ENCODE measurements at places on chromosomes 1 and 21. TPM values are rescaled to one million over a fixed set of nuclear protein-coding genes. Genes with fewer than 3 reads are reported as not detected.

- no peaks in the 10 kb centered on the region for H3K27me3 ChIP-seq
- H3K4me3 ChIP-seq: no peak overlapping the region
- no peaks in the 10 kb centered on the region for H3K36me3 ChIP-seq
These were observed 1797.4 kb downstream of the NCAM2 start for GRCh38 chr21:22795644-22796043.

LRRN2 gene
- total RNA-seq: not detected

GRCh38 chr1:75745276-75745675, 20.8 kb downstream of the ACADM start:
- H3K4me3 ChIP-seq: no peak overlapping the region
- no peaks in the 10 kb centered on the region for H3K4me1 ChIP-seq
- peaks cover 30% of the 10 kb centered on the region for H3K36me3 ChIP-seq
- H3K27me3 ChIP-seq: no peaks in the 10 kb centered on the region
- no peak overlapping the region for H3K27ac ChIP-seq

DNA sequence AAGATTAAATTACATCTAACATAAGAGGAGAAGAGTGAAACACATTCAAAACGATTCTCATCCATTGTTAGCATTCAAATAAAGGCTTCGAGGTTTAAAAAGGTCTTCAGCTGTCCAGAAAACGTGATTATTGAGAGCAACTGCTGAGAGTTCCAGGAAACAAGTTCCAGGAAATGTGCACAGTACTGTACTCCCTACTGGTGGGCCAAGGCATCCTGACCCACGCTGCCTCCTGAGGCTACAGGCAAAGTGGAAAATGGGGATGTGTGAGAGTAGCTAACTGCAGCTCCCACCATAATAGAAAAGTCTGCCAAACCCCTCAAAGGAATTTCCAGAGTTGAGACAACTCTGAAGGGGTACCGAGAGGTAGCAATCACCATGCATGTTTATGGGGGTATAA, 2.0 kb downstream of the VAV3 start:
- peaks cover 23% of the 10 kb centered on the region for H3K4me1 ChIP-seq
- H3K27me3 ChIP-seq: no peaks in the 10 kb centered on the region
- H3K4me3 ChIP-seq: peak overlapping the region; percentile 84

DNA sequence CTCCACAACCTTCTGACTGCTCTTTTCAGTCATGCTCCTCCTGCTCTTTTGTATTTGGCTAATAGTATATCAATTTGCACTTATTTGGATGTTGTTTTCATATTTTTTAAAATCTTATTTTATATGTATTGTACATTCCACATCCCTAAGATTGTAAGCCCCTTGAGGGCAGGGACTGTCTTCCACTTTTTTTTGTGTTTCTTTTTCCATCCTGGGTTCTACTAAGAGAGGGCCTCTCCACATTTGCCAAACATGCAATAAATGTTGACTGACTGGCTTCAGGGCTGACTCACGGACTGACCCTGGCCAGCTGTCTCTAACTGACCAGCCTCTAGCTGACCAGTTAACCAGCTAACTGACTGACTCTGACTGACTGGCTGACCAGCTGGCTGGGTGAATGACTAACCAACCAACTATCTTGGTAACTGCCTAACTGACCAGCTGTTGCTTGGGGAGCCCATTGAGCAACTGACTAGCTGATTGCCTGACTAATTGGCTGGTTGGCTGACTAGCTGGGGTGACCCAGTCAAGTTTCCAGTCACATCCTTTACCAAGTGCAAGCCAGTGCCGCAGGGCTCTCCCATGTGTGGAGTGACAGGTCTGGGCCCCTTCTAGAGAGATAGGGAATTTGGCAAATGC, 16.1 kb downstream of the CSF1 start:
- DNase-seq: no peak
- peaks cover 59% of the 10 kb centered on the region for H3K36me3 ChIP-seq
- no peaks in the 10 kb centered on the region for H3K4me1 ChIP-seq
- H3K27ac ChIP-seq: no peak overlapping the region

- H3K27ac ChIP-seq: no peak overlapping the region
- no peaks in the 10 kb centered on the region for H3K4me1 ChIP-seq
- no peak overlapping the region for H3K4me3 ChIP-seq
- peaks cover 16% of the 10 kb centered on the region for H3K27me3 ChIP-seq
These were observed 340.2 kb upstream of the NR5A2 start for GRCh38 chr1:199687321-199687720.

DNA sequence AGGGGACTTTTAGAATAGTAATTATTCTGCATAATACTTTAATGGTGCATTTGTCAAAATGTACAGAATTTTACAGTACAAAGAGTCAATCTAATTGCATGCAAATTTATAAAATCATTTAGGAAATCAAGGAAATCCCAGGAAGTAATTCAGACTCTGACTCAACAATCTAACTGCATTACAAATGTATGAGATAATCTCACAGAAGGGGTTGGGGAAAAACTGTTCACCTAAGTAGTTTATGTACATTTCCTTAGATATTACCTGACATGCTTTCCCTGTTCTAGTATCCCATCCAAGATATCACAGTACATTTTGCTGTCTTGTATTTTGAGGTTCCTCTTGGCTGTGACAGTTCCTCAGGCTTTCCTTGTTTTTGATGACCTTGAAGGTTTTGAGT, 4.7 kb downstream of the CRB1 start:
- no peaks in the 10 kb centered on the region for H3K27me3 ChIP-seq
- H3K4me1 ChIP-seq: no peaks in the 10 kb centered on the region
- H3K27ac ChIP-seq: no peak overlapping the region
- H3K4me3 ChIP-seq: no peak overlapping the region

GRCh38 chr1:113185463-113186104, 112.6 kb downstream of the LRIG2 start:
- H3K27me3 ChIP-seq: peaks cover 21% of the 10 kb centered on the region
- no peaks in the 10 kb centered on the region for H3K36me3 ChIP-seq
- no peak overlapping the region for H3K4me3 ChIP-seq
- no peak for DNase-seq
- no peak overlapping the region for H3K27ac ChIP-seq
- H3K4me1 ChIP-seq: no peaks in the 10 kb centered on the region

NHLH1 gene
- 0.32 TPM for total RNA-seq

DNA sequence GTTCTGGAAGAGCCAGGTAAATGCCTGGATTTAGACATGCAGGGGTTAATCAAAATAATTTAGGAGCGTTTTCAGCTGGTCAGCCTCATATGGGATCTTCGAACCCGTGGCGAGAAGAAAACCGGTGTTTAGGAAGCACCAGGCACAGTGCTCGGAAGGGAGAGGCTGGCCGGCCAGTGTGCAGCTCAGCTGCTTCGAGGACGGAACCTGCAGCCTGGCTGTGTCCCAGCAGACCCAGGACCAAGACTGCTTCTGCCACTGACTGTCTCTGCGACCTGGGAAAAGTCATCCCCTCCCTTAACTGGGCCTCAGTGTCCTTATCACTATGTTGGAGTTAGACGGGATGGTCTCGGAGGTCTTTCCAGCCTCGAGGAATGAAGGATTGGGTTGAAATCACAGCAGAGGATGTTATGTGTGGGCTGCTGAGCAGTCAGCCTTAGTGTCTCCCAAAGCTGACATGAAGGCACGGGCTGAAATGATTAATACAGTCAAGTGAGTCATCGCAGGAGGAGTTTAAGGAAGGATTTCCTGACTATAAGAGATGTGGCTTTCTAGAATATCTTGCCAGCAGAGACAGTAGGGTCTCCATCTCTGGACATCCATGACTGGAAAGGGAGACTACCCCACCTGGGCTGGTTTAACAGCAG, 20.8 kb downstream of the PPFIA4 start:
- H3K4me3 ChIP-seq: no peak overlapping the region
- no peak overlapping the region for H3K27ac ChIP-seq
- peaks cover 7% of the 10 kb centered on the region for H3K27me3 ChIP-seq
- H3K4me1 ChIP-seq: peaks cover 3% of the 10 kb centered on the region
- peaks cover 11% of the 10 kb centered on the region for H3K36me3 ChIP-seq
- DNase-seq: no peak

DNA sequence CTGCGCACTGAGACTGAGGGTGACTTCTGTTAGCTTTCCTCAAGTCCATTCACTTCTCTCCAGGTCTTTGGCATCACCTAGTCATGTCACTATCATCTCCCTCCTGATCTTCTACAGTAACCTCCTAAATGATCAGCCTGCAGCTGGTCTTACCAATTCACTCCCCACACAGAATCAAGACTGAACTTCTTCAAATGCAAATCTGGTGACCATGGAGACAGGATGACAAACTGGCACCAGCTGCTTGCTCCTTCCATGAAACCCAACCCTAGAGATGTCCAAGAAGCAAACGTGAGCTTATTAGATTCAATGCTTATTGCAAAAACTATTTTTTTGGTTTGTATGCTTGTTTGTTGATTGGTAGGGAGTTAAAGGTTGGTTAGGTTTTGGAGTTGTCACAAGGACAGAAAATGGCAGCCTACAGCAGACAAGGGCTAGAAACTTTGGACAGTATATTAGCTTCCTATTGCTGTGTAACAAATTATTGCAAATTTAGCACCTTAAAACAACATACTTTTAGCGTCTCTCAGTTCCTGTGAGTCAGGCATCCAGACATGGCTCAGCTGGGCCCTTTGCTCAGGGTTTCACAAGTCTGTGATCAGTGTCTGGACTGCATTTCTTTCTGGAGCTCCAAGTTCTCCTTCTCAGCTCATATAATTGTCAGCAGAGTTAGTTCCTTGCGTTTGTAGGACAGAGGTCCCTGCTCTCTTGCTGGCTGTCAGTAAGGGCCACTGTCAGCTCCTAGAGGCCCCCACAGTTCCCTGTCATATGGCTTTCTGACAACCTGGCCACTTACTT, 53.3 kb upstream of the GJA8 start:
- H3K4me3 ChIP-seq: no peak overlapping the region
- H3K27ac ChIP-seq: no peak overlapping the region
- no peaks in the 10 kb centered on the region for H3K27me3 ChIP-seq
- no peaks in the 10 kb centered on the region for H3K36me3 ChIP-seq
- peaks cover 3% of the 10 kb centered on the region for H3K4me1 ChIP-seq

DNA sequence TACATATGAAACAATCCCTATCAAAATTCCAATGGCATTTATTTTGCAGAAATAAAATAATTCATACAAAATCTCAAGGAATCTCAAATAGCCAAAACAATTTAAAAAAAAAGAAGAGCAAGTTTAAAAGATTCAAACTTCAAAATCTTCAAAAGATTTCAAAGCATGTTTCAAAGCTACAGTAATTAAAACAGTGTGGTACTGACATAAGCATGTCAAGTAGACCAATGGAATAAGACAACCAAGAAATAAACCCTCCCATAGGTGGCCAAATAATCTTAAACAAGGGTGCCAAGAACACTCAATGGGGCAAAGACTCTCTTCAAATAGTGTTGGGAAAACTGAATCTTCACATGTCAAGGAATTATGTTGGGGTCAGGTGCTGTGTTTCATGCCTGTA, 28.0 kb upstream of the UCK2 start:
- H3K4me3 ChIP-seq: no peak overlapping the region
- no peak overlapping the region for H3K27ac ChIP-seq
- no peaks in the 10 kb centered on the region for H3K36me3 ChIP-seq
- H3K27me3 ChIP-seq: peaks cover 3% of the 10 kb centered on the region
- H3K4me1 ChIP-seq: no peaks in the 10 kb centered on the region
- DNase-seq: no peak

- DNase-seq: no peak
- no peaks in the 10 kb centered on the region for H3K36me3 ChIP-seq
- no peak overlapping the region for H3K4me3 ChIP-seq
These were observed 407.4 kb downstream of the RWDD3 start for GRCh38 chr1:95641386-95641785.

- peak overlapping the region; percentile 97 for H3K4me3 ChIP-seq
- no peaks in the 10 kb centered on the region for H3K27me3 ChIP-seq
- H3K4me1 ChIP-seq: peaks cover 34% of the 10 kb centered on the region
- H3K27ac ChIP-seq: peak overlapping the region; percentile 87
- H3K36me3 ChIP-seq: peaks cover 26% of the 10 kb centered on the region
These were observed 552 bp upstream of the ZNF691 start for GRCh38 chr1:42845866-42846256.

- DNase-seq: peak; percentile 74
- no peaks in the 10 kb centered on the region for H3K27me3 ChIP-seq
- peaks cover 32% of the 10 kb centered on the region for H3K4me1 ChIP-seq
- H3K27ac ChIP-seq: no peak overlapping the region
These were observed 12.7 kb upstream of the RAB4A start for GRCh38 chr1:229258031-229258756.

GRCh38 chr21:32496568-32496967, 84.1 kb downstream of the EVA1C start:
- no peak overlapping the region for H3K4me3 ChIP-seq
- peaks cover 20% of the 10 kb centered on the region for H3K36me3 ChIP-seq
- no peaks in the 10 kb centered on the region for H3K27me3 ChIP-seq

DNA sequence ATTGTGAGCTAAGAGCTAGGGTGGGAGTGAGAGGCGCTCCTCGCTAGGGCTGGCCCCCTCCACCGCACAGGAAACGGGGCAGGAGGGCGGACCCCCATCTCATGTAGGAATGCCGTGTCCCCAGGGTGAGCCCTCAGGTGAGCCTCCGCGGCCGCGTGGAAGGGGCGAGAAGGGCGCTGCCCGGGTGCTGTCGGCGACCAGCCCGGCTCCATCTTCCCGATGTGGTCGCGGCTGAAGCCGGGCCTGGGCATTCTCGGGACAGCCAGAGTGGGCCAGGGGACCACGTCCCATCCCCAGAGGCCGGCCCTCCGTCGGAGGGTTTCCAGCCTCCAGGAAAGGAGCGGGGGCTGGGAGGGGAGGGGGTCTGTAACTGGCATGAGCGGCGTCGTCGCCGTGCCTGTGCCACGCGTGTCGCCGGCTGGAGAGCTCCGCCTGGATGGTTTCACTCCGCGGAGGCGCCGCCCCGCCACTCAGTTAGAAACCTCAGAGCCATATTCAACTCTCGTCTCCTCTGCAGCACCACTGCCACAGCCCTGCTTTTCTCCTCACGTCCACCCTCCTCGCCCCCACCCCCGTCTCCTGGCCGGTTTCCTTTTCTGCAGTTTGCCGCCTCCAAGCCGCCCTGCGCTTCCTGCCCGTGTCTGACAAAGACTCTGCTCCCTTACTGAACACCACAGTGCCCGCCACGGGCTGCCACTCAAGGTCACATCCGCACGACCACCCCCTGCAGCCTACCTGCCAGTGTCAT, at the start of gene TMEM269:
TMEM269 (plus strand) TSS at position 46 of the 748 bp plus-strand sequence. CDS start 4,903 bp downstream, outside the sequence.
- H3K27me3 ChIP-seq: no peaks in the 10 kb centered on the region
- H3K4me3 ChIP-seq: peak within 1 kb of the TSS; percentile 48
- H3K4me1 ChIP-seq: peaks cover 10% of the 10 kb centered on the region
- peaks cover 21% of the 10 kb centered on the region for H3K36me3 ChIP-seq
- peak within 1 kb of the TSS; percentile 78 for H3K27ac ChIP-seq
- peak; percentile 75 for DNase-seq

DNA sequence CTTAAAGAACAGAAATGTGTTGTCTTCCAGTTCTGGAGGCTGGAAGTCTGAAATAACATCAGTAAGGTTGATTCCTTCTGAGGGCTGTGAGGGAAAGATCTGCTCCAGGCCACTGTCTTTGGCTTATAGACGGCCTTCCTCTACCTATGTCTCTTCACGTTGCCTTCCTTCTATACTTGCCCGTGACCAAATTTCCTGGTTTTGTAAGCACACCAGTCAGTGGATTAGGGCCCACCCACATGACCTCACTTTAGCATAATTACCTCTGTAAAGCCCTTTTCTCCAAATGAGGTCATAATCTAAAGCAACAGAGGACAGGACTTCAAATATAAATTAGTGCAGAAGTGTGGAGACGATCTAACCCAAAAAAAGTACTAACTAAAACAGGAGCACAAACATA, 231.6 kb downstream of the NRIP1 start:
- H3K27me3 ChIP-seq: no peaks in the 10 kb centered on the region
- no peaks in the 10 kb centered on the region for H3K36me3 ChIP-seq
- H3K4me3 ChIP-seq: no peak overlapping the region
- H3K4me1 ChIP-seq: peaks cover 6% of the 10 kb centered on the region
- no peak for DNase-seq

All from activated CD4-positive, alpha-beta T cell treated with anti-CD3 and anti-CD28 coated beads for 36 hours (primary cell).